RKO (cell line): ENCODE measurements at places on chromosomes 16 and 17.

GRCh38 chr16:7268182-7268581 lies 64.5 kb upstream of the RBFOX1 start:
- DNase-seq = peak; percentile 26

DNA sequence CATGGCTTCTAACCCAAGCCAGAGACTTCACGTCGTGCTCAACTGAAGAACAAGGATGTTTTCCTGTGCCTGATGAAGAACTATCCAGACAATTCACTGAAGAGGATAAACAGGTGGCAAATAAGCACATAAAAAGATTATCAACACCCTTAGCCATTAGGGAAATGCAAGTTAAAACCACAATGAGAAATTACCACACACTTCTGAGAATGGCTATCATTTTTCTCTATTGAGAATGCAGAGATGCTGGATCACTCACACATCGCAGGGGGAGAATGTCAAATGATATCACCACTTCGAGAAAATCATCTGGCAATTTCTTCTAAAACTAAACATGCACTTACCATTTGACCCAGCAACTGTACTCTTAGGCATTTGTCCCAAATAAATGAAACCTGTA lies 162.8 kb downstream of the IRX3 start:
- no peak for DNase-seq

GRCh38 chr16:2915196-2915929 lies 3.6 kb downstream of the FLYWCH1 start:
- DNase-seq = no peak

GRCh38 chr17:78360371-78361224 lies 721 bp upstream of the SOCS3 start:
- peak; percentile 83 for DNase-seq

- no peak for DNase-seq
Measured at GRCh38 chr17:313231-313630, 39.4 kb downstream of the RPH3AL start.

GRCh38 chr17:33028778-33029177 lies 37.1 kb downstream of the SPACA3 start:
- no peak for DNase-seq

DNA sequence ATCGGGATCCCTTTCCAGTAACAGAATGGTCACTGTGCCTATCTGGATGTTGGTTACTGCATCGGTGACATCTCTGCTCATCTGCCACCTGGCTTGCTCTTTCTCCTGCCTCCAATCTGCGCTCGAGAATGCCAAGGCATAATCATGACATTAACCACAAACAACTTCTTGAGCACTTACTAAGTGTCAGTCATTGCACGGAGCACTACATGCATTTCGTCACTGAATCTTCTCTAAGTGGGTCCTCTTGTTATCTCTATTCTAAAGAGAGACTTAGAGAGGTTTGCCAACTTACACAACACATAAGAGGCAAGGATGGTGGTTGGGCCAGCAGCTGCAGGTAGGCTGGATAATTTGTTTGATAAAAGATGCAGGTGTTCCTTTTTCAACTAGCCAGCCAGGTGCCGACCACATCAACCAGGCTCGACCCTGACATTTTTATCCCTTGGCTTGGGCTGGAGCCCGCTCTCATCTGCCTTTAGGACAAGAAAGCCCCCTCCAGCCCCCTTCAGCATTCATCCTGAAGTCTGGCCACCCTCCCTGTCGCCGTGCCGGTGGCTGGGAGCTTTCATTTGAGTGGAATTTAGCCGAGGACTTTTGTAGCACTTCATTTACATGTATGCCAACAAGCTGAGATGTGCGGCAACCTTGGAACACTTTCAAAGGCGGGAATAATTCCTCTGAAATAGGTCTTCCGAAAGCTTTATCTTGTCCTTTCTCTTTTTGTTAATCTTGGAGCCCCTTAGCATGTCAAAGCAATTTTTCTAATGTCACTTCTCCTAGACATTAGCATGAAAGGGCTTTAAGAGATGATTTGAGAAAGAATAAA lies 89.3 kb upstream of the NKD1 start:
- DNase-seq = no peak

DNA sequence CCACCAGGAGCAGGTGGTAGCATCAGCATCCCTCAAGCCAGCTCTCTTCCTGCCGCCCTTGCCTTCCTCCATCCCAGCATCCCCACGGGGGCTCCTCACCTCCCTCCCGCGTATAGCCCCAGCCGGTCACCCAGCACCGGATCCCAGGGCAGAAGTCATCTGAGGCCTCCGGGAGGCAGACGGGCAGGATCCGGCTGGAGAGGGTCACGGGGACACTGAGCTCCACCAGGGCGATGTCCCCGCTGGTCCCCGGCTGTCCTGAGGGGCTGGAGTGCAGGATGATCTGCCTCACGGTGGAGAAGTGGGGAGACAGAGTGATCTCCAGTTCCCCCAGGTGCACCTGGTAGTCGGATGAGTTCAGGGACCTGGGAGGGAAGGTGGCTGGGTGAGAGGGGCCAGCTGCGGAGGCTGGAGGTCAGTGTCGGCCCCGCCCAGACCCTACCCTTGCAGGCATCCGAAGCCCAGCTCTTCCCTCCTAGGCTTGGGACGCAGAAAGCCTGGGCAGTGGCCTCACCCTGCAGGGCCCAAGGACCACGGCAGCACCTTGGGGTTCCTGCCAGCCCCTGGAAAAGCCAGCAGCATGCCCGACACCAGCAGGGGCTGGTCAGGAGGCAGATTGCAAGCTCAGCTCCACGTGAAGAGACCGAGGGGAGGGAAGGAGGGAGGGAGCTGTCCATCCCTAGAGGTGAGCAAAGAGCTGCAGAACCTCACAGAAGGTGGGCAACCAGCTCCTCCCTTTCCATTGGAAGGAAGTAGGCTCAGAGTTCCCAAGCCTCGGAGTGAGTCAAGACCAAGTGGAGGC lies 2.3 kb downstream of the TPSG1 start:
- no peak for DNase-seq

- no peak for DNase-seq
Measured at GRCh38 chr16:28838558-28838918, 7.6 kb downstream of the TUFM start.

GRCh38 chr17:48570325-48571023 lies 7.7 kb downstream of the HOXB4 start:
- no peak for DNase-seq

DNA sequence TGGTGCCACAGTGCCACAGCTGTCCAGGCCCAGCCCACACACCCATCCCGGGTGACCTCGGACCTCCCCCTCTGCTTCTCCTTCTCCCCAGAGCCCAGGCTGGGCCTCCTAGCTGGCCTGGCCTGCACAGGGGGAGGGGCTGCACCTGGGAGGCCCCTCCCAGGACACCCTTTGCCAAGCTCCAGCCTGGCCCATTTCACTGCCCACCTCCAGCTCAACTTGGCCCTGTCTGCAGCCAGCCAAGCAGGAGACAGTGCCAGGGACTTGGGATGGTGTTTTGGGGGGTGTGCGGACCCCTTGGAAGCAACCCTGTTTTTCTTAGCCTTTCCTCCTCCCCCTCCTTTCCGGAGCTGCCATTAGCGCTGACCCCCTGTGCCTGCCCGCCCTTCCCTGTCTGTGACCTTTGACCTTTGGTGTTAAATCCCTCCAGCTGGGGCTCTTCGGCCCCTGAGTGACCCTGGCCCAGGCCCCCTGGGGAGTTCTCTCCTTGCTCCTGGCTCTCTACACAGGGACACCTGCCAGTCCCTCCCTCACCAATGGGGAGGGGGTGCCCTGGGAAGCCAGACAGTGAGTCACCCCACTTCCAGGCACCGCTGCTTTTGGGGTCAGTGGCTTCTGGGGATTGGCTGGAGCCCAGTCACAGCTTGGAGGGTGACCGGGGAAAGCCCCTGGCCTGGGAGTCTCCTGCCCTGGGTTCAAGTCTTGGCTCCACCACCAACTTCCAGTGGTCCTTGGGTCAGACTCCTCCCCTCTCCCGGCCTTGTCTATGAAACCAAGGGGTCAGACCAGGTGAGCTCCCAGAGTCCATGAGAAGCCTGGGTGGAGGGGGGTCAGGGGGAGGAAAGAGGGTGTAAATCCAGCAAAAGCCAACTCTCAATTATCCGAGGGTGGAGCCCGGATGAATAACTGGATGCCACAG lies 1.9 kb downstream of the GLIS2 start:
- DNase-seq = no peak

DNA sequence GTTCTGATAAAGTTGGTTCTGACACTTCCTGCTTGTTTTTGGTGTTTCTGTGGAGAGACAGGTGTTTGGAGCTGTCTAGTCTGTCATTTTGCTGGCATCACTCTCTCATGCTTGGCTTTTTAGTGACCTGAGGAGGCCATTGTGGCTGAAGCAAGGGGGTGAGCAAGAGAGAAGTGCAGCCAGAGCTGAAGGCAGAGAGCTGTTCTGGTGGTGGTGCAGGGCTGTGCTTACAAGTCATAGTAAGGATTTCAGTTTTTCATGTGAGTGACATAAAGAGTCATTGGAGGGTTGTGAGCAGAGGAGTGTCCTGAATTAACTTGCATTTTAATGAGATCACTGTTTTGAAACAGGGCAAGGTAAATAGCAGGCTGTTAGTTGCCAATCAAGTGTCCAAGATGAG lies 97.5 kb downstream of the CHD9 start:
- no peak for DNase-seq

DNA sequence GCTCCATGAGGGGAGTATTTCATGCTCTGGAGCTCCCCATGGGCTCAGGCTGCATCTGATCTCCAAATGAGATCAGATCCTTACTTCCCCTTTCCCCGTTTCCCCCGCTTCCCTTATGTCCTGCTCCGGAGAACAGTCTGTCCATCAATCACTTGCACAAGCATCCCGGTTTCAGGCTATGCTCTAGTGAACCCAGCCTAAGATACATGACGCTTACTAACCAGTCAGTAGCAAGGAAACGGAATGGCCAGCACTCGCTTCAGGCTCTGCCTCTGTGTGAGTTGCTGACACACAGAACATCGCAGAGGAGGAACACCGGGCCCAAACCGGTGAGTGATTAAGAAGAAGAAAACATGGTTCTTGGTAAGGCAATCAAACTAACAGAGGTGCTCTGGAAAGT lies 9.4 kb upstream of the ATP5MC1 start:
- DNase-seq = no peak

DNA sequence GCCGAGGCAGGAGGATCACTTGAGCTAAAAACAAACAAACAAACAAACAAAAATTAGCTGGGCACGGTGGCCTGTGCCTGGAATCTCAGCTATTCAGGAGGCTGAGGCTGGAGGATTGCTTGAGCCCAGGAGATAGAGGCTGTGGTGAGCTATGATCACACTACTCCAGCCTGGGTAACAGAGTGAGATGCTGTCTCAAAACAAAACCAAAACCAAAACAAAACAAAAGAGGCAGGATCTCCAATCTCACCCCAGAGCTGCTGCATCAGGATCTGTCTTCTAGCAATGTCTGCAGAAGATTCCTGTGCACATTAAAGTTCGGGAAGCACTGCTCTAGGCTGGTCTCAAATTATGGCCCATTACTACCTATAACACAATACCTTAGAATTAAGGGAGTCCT lies 43.1 kb downstream of the MAP2K6 start:
- DNase-seq = no peak

DNA sequence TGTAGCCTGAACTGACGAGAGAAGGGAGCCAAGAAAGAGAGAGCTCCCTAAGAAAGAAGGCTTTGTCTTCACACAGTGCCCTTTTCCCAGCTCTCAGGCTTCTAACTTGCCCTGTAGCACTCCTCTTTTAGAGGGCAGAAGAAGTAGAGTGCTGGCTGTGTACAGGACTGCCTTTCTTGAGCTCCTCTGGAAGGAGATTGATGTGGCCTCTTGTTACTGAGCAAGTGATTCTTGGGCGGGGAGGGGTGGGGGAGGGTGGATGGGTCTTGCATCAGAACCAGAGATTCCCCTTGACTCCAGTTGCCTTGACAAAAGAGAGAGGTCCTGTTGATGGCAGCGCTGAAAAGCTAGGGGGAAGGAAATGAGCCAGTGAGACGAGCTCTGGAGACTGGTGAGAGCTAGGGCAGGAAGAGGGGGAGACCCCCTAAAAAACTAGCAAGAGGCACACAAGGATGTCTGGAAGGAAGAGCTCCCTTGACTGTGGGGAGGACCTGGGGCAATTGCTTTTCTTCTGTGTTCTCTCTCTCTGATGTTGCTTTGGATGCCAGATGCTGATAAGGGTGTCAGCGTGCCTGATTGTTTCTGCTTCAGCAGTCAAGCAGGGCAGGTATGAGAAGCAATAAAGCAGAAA lies 18.4 kb downstream of the GPR179 start:
- no peak for DNase-seq

DNA sequence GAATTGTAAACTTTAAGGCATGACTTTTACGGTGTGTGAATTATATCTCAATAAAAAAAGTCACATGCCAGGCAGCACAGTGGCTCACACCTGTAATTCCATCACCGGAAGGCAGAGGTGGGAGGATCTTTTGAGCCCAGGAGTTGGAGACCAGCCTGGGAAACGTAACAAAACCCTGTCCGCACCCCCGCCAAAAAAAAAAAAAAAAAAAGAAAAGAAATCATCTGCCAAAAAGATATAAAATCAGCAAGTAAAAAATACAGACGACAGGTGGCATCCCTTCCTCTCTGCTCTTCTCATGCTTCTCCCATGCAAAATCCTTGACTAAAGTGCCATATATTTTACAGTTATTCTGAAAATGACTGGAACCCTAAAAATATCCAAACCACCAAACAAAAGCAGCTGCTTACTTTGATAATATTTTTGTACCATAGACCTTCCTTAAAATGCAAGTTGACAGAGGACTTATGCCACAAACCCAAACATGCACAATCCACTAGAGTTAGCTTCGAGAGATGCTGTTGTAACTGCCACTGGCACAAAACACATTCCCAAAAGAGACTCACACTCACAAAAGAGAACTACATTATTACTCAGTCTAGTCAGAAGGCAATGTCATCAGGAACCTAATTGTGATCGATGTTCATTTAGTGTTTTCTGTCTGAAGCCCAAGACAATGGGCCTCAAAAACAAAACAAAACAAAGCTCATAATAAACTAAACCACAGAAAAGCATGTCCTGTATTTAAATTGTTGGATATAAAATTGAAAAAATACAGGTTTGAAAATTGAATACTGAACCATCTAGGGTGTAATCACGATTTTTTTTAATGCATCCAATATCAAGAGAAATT lies 2.4 kb downstream of the CRLF3 start:
- peak; percentile 18 for DNase-seq

- no peak for DNase-seq
Measured at GRCh38 chr17:57984261-57984890, 3.7 kb downstream of the VEZF1 start.

DNA sequence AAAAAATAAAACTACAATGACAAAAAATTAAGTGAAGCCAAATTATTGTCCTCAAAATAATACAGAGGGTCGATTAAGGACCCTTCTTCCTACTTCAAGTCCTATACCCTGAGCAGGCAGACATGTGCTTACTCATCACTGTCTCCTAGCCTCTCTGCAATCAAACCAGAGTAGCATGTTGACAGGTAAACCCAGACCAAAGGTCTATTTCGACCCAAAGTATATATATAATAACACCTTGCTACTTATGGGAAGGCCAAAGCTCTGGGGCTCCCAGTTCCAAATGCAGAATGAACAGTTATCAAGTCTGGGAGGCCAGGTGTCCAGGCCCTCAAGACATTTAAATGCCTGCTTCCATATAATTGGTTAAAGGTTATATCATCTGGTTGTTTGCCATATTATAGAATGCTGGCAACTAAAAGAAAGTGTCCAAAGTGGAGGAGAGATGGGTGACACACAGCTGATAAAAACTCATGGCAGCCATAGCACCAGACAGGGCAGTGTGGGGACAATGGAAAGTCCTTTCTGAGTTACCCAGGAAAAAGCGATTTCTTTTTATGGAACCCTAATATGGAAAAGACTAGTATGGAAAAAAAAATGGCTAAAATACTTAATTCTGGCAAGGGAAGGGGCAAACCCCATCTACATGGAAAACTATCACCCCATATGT lies 53.6 kb downstream of the N4BP1 start:
- DNase-seq = no peak
